ENCODE measurements at places on chromosomes 6 and 20. TPM values are rescaled to one million over a fixed set of nuclear protein-coding genes. Genes with fewer than 3 reads are reported as not detected.

Gene FOXP4
- total RNA-seq = 50.4 TPM

Gene ZNF165
- total RNA-seq = 9.9 TPM

GRCh38 chr6:109143191-109143590 is 47.9 kb downstream of the CEP57L1 start:
- no peaks in the 10 kb centered on the region for H3K4me1 ChIP-seq
- no peak overlapping the region for H3K4me3 ChIP-seq
- no peak overlapping the region for H3K27ac ChIP-seq
- H3K36me3 ChIP-seq = no peaks in the 10 kb centered on the region
- H3K27me3 ChIP-seq = no peaks in the 10 kb centered on the region

- H3K27ac ChIP-seq = peak overlapping the region; percentile 4
- no peaks in the 10 kb centered on the region for H3K27me3 ChIP-seq
- no peak overlapping the region for H3K4me3 ChIP-seq
Measured at GRCh38 chr6:108653949-108654348, 93.2 kb downstream of the FOXO3 start.

GRCh38 chr6:87920245-87920644 is 127.4 kb upstream of the SPACA1 start:
- H3K27me3 ChIP-seq = no peaks in the 10 kb centered on the region
- DNase-seq = no peak
- no peaks in the 10 kb centered on the region for H3K4me1 ChIP-seq
- H3K4me3 ChIP-seq = no peak overlapping the region
- no peaks in the 10 kb centered on the region for H3K36me3 ChIP-seq

DNA sequence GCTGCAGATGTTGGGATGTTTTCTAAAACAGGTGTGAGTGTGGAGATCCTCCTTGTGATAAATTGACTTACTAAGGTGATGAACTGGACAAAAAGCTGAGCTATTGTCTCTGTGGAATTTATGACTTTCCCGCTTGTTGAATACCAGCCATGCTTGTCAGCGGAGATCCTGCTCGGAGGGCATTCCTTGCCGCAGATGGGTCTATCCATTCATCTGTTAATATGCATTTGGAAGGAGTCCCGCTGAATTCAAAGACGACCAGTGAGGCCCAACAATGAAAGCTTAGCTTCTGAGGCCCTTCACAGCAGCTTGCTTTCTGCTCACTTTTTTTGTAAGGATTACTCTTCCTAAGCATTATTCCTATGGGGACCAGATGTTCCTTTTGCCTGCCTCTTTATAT is 124.9 kb downstream of the TIAM2 start:
- no peaks in the 10 kb centered on the region for H3K27me3 ChIP-seq
- H3K4me3 ChIP-seq = no peak overlapping the region
- DNase-seq = no peak
- no peak overlapping the region for H3K27ac ChIP-seq
- H3K4me1 ChIP-seq = no peaks in the 10 kb centered on the region

DNA sequence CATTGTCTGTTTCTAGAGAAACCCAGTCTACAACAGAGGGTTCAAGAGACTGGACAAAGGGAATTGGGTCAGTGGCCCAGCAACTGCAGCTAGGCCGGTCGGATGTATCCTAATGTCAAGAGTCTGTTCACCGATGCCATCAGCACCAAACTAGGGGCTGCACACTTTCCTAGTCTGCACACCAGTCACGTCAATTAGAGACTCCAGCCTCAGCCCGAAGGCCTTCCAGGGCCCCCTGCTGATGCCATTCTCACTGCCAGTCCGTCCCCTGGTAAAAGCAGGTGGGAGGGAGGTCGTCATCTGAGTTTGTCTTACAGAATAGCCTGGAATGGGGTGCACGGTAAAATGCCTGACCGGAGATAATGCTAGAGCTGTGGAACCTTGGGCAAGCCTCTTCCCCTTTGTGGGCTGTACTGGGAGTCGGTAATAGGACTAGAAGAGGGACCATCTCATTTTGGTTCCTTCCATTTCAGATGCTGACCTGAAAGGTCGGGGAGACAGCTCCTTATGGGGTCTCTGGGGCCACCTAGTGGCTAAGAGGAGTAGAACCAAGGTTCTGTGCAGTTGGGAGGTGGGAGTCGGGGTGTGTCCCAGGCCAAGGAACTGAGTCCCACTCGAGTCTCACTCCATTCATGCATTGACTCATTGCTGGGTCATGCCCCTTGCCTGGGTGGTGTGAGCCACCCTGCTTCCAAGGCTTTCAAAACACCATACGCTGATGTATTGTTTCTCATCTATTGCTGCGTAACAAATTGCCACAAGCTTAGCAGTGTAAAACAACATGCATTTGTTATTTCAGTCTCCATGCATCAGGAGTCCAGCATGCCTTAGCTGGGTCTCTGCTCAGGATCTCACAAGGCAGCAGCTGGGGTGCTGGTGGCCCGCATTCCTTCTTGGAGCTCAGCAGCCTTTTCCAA is 5.1 kb downstream of the SOX12 start:
- no peaks in the 10 kb centered on the region for H3K4me1 ChIP-seq
- H3K27ac ChIP-seq = no peak overlapping the region
- H3K36me3 ChIP-seq = no peaks in the 10 kb centered on the region

Gene AHI1
- total RNA-seq = 21.0 TPM

Gene STX11
- 0.59 TPM for total RNA-seq

Gene RNF144B
- 4.2 TPM for total RNA-seq

- peaks cover 7% of the 10 kb centered on the region for H3K4me1 ChIP-seq
- no peak for DNase-seq
- no peak overlapping the region for H3K27ac ChIP-seq
- no peaks in the 10 kb centered on the region for H3K36me3 ChIP-seq
- H3K4me3 ChIP-seq = no peak overlapping the region
Measured at GRCh38 chr6:41523915-41524633, 22.1 kb upstream of the FOXP4 start.

DNA sequence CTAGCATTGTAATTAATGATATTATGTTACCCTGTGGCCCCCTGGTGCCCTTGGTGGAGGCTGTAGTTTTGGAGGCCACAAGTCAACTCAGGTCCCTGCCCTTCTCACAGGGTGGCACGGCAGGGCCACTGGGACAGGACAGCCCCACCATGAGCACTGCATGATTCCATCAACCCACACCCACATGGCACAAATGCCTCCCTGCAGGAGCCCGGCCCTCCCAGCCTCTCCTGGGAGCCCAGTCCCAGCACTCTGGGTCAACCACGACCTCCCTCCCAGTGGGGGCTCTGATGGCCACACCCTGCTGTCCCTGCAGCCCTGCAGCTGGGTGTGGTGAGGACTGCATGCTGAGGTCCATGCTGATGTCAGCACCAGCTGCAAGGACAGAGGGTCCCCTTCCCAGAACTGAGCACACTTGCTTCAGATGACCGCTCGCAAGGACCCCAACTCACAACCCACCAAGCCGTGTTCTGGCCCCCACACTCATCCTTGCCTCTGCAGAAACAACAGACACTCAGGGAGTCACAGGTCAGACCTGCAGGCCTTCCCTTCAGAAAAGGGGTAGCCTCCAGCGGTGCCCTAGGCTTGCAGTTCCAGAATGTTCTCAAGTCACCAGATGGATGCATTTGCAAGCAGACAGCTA is 15.7 kb upstream of the CST7 start:
- peaks cover 5% of the 10 kb centered on the region for H3K4me1 ChIP-seq
- H3K27ac ChIP-seq = no peak overlapping the region
- DNase-seq = peak; percentile 15
- H3K36me3 ChIP-seq = no peaks in the 10 kb centered on the region

Gene LCA5
- 0.74 TPM for total RNA-seq

DNA sequence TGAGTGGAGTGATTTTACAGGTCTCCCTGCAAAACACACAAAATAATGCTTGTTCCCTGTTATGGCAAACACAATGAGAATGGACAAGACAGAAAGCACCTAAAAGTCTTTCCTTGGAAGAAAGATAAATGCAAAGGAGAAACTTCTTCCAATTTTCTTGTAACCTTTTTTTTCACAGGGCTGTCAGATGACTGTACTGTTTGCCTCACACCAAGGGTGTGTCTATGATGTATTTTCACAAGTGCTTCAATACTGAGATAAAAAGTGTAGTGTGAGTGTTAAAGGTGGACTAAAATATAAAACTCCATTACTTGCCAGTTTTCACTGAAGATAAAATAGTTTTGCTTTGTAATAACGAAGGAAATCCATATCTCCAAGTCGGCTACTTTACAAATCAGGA is 194.5 kb downstream of the CENPW start:
- no peaks in the 10 kb centered on the region for H3K27me3 ChIP-seq
- no peak overlapping the region for H3K4me3 ChIP-seq
- H3K36me3 ChIP-seq = no peaks in the 10 kb centered on the region
- no peak for DNase-seq

- H3K27me3 ChIP-seq = no peaks in the 10 kb centered on the region
- H3K27ac ChIP-seq = no peak overlapping the region
Measured at GRCh38 chr6:6986344-6986743, 121.4 kb upstream of the RREB1 start.

DNA sequence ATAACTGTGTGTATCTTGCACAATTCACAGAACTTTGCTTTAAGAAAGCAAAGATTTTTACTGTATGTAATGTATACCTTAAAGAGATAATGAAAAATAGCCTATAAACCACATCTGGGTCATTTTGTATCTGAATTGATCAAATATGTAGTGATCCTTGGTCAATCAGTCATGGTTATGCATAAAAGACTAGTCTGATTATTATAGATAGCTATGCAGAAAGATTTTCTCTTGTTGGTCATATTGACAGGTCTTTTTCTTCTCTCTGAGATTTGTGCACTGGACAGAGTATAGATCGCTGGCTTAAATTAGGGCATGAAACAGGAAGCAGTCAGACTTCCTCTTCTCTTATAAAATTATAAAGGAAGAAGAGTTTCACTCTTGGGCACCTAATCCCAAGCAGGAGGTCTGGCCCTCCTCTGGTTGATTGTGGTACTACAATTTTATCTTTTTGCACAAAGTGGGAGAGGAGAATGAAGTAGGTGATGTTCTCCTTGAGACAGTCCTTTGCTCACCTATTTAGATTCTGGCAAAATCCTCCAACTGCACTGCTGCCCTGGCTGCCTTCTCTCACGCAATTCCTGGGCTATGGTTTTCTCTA is 380.9 kb upstream of the RGS17 start:
- H3K36me3 ChIP-seq = no peaks in the 10 kb centered on the region
- no peaks in the 10 kb centered on the region for H3K4me1 ChIP-seq
- H3K27me3 ChIP-seq = no peaks in the 10 kb centered on the region
- DNase-seq = no peak
- H3K4me3 ChIP-seq = no peak overlapping the region

Gene WFDC5
- not detected for total RNA-seq

DNA sequence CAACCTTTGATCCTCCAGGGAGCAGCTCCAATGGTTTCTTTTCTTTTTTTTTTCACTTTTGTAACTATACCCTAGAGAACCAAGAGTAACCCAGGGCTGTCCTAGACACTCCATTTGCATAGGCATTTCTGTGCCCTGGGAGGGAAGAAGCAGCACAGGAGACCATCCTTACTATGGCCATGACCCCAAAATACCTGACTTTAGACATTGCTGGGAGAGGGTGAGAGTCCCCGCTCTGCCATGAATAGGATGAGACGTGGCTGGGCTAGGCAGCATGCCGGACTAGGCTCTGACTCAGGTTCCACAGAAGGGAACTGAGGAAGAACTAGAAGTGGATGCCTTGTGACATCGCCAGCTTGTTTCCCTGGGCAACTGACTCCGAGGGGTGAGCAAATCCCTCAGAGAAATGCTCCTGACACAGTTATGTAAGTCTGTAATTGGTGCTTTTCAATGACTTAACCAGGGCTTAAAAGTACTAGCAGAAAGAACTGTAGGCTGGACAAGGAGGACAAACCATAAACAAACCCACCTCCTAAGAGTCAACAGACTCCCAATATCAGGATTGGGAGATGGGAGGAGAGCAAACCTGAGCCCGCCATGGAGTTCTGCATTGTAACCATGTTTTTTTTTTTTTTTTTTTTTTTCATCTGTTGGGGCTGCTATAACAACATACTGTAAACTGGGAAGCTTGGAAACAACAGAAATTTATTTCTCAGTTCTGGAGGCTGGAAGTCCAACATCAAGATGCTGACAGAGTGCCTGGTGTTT is 910 bp upstream of the ADTRP start:
- H3K4me1 ChIP-seq = no peaks in the 10 kb centered on the region
- no peaks in the 10 kb centered on the region for H3K36me3 ChIP-seq
- no peaks in the 10 kb centered on the region for H3K27me3 ChIP-seq
- H3K27ac ChIP-seq = peak overlapping the region; percentile 77
- H3K4me3 ChIP-seq = no peak overlapping the region
- peak; percentile 44 for DNase-seq

DNA sequence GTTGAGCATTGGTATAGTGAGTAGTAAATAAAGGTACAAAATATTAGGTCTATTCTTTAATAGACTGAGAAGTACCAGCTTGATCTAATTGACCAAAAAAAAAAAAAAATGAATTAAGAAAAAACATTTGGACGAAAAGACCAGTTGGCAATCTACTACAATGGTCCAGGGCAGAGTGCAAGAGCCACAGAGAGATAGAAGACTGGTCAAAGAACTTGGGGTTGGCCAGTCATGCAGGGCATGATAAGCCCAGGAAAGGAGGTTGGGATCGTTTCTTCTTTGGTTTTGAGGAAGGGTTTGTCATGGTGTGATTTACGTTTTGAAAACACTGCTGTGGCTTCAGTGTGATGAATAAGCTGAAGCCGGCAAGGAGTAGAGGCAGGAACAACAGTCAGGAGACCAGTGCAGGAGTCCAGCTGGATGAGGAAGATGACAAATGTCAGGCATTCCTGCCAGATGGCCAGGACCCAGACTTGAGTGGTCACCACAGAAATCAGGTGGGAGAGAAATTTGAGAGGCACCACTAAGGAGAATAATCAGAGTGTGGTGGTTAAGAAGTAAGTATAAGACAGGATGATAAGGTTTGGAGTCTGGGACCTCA is 14.0 kb downstream of the SMLR1 start:
- H3K4me3 ChIP-seq = no peak overlapping the region
- no peaks in the 10 kb centered on the region for H3K27me3 ChIP-seq

DNA sequence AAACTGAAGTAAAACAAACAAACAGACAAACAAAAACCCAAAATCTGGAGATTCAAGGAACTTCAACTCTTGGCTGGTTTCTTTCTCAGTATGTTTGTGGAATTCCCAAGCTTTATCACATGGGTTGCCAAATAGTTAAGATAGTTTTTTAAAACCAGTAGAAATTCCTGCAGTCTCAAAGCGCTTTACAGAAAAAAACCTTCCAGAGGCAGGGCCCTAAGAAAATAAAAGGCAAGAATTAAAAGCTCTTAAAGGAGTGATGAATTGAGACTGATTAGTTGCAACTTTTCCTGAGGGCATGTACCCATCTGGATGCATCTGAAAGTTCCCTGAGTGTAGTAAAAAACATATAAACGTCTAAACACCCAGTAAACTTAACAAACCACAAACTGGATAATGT is 25.9 kb upstream of the PTCHD4 start:
- H3K4me3 ChIP-seq = no peak overlapping the region
- no peak for DNase-seq
- H3K27me3 ChIP-seq = no peaks in the 10 kb centered on the region
- no peaks in the 10 kb centered on the region for H3K36me3 ChIP-seq
- no peaks in the 10 kb centered on the region for H3K4me1 ChIP-seq

DNA sequence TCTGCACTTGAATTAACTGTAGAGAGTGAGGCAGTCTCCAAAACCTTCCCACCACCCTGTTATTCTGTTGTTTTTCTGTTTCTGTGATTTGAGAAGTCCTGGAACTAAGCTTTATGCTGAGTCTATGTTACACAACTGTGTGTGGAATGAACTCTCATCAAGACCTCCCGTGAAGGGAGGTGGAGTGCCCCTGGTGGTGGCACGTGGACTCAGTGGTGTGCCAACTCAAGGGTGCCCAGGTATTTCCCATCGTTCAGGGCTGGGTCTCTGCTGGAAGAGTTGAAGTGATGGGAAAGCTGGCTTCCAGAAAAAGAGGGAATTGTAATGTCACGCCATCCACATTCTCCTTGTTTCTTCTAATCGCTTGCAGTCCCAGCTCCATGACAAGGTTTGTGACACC is 374.2 kb downstream of the SMOC2 start:
- no peak for DNase-seq
- H3K27ac ChIP-seq = no peak overlapping the region
- H3K27me3 ChIP-seq = no peaks in the 10 kb centered on the region

Measured in colonic mucosa (tissue), 4 donors.